ENCODE measurements at places on chromosomes 7 and 10. TPM values are rescaled to one million over a fixed set of nuclear protein-coding genes. Genes with fewer than 3 reads are reported as not detected.

Gene ATP5F1C
- total RNA-seq: 238 TPM

Gene APBB1IP
- 42.2 TPM for total RNA-seq

- peak; percentile 47 for DNase-seq
These were observed 8.5 kb downstream of the CALML3 start for GRCh38 chr10:5533098-5533731.

Gene STEAP4
- not detected for total RNA-seq

Gene CDC14C
- not detected for total RNA-seq

Gene AKR1C4
- total RNA-seq: not detected

DNA sequence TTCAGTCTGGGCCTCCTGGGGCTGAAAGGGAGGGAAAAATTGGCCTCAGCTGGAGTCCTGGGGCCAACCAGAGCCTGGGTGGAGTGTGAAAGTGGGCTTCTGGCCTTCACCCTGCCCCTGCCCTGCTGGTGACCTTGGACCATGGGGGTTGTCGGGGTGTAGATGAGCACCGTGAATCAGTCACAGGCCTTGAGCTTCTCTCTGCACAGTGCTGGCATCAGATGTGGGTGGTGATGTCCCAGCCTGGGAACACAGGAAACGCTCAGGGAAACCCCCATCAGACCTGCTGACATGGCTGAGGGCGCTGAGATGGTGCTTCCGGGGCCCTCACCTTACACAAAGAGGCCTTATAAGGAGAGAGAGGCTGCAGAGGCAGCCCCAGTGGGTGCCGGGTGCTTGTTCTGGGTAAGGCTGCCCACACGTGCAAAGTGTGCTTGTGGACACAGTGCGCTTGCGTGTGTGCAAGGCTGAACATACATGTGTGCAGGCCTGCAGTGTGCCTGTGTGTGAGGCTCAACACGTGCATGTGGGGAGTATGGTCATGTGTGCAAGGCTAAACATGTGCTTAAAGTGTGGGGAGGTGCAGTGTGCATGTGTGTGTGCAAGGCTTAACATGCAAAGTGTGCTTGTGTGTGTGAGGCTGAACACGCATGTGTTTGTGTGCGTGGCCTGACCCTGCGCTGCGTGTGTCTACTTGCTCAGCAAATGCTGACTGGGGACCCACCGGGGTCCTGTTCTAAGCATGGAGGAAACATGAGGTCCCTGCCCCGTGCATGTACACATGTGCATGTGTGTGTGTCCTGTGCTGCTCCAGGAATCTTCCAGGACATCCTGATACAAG is 6.5 kb downstream of the ARPC1B start:
- DNase-seq: peak; percentile 91

DNA sequence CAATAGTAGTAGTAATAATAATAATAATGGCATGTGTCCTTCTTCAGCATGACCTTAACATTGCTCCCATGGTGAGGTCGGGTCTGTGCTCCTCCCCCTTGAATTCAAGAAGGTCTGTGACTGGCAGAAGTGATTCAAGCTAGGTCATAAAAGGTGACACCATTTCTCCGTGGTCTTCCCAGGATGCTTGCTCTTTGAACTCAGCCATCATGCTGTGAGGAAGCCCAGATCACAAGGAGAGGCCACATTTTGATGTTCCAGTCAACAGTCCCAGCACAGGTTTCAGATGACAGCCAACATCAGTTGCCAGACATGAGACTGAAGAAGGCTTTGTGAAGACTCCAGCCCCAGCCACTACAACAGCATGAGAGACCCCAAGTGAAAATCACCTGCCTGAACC is 83.9 kb downstream of the SEPTIN14 start:
- no peak for DNase-seq

GRCh38 chr7:68187532-68187931 is 1190.9 kb downstream of the TYW1 start:
- no peak for DNase-seq

GRCh38 chr7:28626624-28627262 is 214.4 kb downstream of the CREB5 start:
- no peak for DNase-seq

Data from natural killer cell treated with Interleukin-12 subunit alpha and Interleukin-12 subunit beta and Interleukin-15 and Interleukin-18, amount 100 ng/mL, for 72 hours (primary cell).